ENCODE measurements at places on chromosomes 13 and 19.

GRCh38 chr19:18262917-18263316 lies 11.3 kb downstream of the IQCN start:
- no peak for DNase-seq

DNA sequence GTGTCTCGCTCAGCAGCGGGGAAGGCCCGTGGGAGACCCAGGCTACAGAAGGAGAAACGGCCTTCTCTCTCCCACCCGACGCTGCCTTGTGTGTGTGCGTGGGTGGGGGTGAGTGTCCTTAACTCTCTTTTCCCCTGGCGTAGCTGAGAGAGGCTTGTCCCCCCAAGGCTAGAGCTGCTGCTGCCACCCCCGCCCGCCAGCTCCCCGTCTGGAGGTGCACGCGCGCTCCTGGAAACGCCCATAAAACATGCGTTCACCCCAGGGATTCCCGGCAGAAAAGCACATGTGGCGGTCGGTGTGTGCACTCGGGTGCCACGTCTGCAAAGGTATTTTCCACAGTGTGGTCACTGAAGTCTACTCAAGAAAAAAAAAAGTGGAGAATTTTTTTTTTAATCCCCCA lies 36.1 kb downstream of the GADD45B start:
- no peak for DNase-seq

DNA sequence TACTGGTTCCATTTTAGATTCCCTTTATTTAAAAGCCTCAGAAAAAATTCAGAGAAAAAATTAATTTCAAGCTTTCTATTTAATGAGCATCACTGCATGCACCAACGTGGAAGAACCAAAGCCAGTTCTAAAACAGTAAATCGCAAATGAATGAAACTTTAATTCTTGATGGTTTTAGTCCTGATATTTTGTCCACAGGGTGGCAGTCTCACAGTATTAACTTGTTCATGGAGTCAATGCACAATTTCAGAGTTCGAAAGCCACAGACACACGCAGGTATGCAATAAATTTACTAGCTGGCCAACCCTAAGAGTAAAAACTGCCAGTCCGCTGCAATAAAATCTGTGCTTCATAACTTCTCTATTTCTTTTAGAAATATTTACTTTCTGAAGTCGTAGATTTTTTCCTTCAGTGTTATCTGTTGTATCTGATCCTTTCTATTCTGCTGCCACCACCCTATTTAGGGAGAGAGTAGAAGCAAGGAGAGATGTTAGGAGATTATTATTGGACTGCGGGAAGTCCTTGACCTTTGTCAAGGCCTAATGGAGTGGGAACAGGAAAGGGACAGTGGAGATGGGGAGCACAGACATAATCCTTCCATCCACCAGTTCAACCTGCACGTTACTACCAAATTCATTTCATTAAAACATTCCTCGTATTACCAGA lies 7.0 kb upstream of the WBP4 start:
- peak; percentile 39 for DNase-seq

DNA sequence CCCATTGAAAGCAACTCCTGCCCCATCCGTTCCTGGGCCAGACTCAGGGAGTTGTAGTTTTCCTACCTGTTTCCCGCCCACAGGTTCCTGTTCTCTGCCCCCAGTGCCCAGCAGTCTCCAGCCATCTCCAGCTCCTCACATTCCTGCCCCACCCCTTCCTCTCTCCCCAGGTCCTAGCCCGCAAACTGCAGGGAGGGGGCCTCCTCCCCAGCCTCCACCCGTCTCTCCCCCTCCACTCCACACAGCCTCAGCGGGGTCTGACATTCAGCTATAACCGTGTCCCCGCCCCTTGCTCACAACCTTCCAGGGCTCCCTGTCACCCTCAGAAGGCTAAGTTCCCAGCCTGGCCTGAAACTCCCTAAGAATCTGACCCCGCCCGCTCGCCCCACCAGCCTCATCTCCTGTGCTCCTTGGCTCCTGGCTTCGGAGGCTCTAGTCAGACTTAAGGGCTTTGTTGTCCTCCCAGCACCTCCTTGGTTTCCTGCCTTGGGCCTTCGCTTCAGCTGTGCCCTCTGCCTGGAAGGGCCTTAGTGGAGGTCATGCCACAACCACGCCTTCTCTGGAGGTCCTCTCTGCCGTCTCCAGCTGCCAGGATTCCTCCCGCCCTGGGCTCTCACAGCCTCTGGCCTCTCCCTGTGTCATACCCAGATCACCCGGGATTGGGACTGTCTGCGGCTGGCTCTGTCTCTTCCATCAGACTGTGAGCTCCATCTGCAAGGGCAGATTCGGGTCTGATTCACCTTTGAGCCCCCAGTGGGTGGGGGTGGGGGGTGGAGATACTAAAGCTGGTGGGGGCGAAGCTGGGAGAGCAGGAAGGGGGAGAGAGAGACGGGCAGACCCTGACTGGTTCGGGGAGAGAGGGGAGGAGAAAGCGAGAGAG lies 5.1 kb upstream of the SPACA6 start:
- no peak for DNase-seq

DNA sequence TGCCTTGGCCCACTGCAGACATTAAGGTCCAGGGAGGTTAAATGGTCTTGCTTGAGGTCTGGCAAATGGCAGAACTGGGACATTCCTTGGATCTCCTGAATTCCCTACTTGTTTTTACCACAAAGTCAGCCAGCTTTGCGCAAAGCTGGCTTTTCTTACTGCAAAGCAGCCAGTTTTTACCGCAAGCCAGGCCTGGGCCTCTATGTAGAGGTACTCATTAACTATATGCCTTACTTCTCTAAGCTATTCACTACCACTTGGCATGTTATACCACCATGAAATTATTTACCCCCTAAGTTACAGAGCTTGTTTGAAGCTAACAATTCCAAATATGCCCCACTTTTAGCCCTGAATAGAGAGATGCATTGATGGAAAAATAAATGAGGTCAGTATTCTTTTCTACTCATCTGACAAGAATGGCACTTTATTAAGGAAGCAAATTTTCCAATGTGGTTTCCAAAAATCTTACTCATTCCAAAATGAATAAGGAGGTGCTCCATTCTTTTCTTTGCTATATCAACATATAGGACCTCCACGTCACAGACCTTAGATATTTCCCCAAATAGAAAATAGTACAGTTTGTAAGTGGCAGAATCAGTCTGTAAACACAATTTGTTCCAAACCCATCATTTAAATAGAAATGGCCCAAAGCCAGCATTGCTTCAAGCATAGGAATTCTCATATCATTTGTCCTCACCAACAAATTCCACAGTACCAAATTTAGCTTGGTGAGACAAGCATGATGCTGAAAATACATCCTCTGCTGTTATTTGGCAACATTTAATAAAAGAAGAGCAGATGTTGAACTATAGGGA lies 143.9 kb upstream of the TSC22D1 start:
- DNase-seq: no peak

GRCh38 chr13:108834193-108834592 lies 204.8 kb downstream of the MYO16 start:
- DNase-seq: no peak

GRCh38 chr13:113298043-113298945 lies 1.3 kb downstream of the LAMP1 start:
- DNase-seq: no peak

- DNase-seq: no peak
These were observed 1.0 kb upstream of the PLK5 start for GRCh38 chr19:1522838-1523237.

DNA sequence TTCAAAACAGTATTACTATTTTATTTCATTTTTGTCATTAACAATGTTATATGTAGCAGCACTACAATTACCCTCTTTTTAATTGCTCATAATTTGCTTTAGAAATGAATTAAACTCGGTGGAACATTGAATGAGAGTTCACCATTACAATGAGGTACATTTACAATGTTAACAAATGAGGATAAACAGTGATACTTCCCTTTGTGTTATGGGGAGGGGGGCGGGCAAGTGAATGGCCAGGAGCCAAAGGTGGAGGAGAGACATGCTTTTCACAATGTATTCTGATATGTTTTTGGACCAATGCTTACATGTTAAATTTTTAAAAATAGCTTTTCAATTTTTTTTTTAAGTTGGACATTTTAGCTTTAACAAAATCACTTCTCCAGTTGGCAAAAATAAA lies 34.2 kb downstream of the NALCN start:
- DNase-seq: no peak

DNA sequence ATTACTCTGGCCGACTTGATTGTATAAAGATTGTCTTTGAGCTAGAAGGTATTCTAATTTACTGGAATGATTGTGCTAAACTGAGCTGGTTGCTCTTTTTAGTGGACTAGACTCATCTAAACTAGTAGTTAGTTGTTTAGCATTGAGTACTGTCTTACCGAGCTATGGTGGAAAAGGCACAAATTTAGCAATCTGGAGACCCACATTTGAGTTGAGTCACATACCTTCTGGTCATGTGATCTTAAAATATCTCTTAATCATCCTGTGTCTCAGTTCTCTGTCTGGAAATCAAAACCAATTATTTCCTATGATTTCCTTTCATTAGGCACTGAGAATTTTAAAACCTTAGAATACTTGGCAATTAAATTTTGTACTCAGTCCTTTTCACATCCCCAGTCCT lies 349.5 kb downstream of the IRS2 start:
- DNase-seq: no peak

- no peak for DNase-seq
These were observed 11.9 kb upstream of the ITM2B start for GRCh38 chr13:48220981-48221685.

DNA sequence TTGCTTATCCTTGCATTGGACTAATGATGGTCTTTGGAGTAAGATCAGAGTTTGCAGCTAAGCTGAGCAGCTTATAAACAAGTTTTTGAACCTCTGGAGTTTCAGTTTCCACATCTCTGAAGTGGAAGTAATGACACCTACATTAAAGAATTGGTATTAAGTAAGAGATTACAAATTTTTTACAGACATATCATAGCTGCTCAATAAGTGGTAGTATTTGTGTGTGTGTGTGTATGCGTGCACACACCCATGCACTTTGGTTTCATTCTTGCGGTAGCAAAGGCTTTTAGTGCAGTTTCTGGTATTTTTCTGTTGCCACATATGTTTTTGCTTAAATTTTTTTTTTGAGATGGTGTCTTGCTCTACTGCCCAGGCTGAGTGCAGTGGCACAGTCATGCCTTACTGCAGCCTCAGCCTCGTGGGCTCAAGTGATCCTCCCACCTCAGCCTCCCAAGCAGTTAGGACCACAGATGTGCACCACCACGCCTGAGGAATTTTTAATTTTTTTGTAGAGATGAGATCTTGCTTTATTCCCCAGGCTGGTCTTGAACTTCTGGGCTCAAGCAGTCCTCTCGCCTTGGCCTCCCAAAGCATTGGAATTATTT lies 4.5 kb downstream of the NAA16 start:
- DNase-seq: no peak

GRCh38 chr13:50229960-50230661 lies 214.9 kb downstream of the KCNRG start:
- no peak for DNase-seq

Measured in memory B cell (primary cell).